ENCODE measurements at places on chromosomes 3 and 15.

GRCh38 chr15:78389738-78390137 is 48.3 kb upstream of the IREB2 start:
- DNase-seq: no peak

- DNase-seq: no peak
Observed at GRCh38 chr3:190016966-190017365, 103.7 kb downstream of the P3H2 start.

- peak; percentile 4 for DNase-seq
Observed at GRCh38 chr3:36677331-36678007, 86.9 kb downstream of the DCLK3 start.

GRCh38 chr3:101632586-101632985 is 44.3 kb downstream of the ZBTB11 start:
- DNase-seq: no peak

DNA sequence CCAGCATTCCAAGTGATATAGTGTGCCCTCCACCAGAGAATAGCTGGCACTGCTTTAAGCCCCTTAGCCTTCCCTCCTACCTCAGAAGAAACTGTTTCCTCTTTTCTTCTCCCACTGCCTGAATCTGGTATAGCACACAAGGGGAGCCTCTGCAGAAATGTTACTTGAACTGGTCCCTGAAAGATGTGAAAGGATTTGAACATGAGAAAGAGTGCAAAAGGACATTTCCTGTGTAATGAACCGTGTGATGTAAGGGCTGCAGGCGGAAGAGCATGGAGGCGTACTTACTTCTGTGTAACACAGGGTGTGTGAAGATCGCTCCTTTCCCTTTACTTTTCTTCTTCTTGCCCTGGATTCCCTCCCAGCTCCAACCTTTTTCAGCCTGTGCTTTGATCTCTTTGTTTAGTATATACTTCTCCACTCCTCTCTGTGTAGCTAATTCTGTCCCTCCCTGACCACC is 8.4 kb downstream of the TMOD3 start:
- DNase-seq: no peak

DNA sequence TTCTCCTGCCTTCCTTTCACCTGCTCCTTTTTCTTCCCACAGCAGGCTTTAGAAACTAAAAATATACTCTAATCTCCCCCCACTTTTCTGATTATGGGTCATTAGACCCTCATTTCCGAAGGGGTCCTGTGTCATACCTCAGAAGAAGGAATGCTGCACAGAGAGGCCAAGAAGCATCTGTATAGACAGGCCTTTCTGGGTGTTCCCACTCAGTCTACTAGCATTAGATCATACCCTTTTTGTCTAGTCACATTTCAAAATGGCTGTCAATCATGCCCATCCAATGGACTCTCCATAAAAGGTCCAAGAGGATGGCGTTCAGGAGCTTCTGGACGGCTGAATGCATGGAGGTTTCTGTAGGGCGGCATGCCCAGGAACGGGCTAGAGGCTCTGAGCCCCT is 192.2 kb downstream of the SUCLG2 start:
- no peak for DNase-seq

DNA sequence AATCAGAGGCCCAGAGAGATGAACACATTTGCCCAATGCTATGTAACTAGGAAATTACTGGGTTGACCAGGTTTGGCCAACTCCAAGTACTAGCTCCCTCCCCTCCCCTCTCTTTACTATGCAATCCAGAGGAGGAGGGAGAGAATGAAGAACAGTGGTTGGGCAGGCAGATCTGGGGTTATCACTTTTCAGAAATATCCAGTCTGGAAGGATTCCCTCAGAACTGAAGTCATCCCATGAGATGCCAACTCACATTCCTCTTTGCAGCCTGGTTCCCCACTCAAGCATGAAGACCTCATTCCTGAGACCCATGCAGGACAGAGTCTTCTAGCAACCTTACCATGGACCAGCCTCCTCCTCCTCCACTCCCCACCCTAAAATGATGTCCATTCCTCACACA is 201.1 kb downstream of the TLE3 start:
- DNase-seq: no peak

DNA sequence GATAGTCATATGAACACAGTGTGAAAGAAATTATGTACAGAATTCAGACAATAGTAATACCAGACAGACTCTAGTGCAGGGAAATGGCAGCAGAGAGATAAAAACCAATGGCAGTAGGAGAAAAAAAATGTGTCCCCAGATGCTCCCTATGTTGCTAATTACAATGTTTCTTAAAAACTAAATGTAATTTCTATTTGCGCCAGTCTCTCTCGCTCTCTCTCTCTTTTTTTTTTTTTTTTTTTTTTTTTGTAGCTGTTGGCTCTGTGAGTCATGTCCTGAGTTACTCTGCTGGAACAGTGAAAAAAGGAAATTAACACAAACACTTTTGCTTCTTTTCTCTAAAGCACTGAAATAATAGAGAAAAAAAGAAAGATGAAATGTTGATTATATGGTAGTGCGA is 871.9 kb downstream of the GBE1 start:
- no peak for DNase-seq

DNA sequence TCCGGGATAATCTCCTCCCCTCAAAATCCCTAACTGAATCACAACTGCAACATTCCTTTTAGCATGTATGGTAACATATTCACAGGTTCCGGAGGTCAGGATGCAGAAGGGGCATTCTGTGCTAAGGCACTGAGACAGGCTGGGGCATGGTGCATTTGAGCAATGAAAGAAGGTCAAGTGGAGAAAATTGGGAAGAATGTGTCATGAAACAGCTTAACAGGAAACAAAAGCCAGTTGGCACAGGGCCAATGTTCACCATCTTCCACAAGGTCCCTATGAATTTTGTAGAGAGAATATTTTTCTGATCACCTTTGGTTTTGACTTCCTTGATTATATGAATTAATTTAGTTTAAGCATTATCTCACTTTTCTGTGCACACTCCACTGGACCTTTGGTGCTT is 587.7 kb upstream of the NR2F2 start:
- DNase-seq: no peak

DNA sequence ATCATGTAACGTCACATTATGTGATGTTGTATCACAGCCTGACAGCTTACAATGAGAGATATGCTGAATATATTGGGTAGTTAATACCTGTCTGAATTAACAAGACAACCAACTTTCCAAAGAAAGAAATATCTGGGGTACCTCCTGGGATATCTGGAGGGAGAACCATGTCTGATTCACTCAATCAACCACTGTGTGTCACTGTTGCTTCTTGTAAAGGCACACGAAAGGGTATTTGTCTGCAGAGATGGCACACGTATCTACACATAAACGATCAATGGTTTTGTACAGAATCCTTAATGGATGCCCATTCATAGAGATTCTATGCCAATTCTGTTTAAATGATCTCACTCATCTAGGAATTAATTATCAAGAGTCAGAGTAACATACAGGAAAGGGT is 252.1 kb upstream of the TMCO5A start:
- peak; percentile 7 for DNase-seq

GRCh38 chr3:48564022-48564421 is 441 bp upstream of the UCN2 start:
- DNase-seq: no peak

DNA sequence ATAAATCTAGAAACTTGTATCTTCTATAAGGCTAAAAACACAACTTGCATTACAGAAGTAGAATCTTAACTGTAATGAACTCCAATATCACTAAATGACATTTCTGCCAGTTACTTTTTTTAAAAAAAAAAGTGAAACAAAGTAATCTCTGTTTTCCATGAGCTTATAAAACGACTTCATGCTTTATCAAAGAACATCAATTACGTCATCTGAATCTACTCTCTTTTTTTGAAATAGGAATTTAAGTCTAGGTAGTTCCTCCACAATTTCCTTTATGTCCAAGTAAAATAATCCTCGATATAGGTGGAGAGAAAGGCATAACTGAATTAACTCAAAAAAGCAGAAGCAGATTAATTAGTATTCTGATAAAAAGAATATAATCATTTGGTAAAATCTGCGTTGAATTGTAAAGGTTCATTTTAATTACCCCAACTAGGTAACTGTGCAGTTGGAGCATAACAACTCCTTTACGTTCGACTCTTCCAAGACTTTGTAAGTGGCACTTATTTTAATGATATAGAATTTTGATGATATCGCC is 1.4 kb downstream of the UACA start:
- no peak for DNase-seq

DNA sequence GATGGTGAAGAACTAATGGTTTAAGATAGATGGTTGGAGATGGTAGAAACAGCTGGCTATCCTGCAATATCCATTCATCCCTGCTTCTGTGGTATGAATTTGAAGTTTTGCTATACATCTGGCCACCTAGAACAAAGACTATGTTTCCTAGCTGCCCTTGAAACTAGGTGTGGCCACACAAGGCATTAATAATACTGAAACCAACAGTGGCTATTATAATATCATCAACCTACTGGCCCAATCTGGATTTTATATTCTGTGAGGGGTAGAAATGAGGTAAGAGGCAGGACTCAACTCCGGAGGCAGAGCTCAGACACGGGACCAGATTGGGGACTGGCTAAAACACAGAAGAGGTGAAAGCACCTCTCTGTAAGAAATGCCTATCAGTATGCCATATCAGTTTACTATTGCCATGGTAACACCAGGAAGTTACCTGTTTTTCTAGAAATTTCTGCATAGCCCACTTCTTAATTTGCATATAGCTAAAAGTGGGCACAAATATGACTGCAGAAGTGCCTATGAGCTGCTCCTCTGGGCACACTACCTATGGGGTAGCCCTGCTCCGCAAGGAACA is 8.4 kb downstream of the IFT80 start:
- no peak for DNase-seq

- no peak for DNase-seq
Observed at GRCh38 chr15:87522997-87523396, 733.5 kb downstream of the NTRK3 start.

GRCh38 chr15:52783929-52784798 is 6.0 kb downstream of the ONECUT1 start:
- no peak for DNase-seq

DNA sequence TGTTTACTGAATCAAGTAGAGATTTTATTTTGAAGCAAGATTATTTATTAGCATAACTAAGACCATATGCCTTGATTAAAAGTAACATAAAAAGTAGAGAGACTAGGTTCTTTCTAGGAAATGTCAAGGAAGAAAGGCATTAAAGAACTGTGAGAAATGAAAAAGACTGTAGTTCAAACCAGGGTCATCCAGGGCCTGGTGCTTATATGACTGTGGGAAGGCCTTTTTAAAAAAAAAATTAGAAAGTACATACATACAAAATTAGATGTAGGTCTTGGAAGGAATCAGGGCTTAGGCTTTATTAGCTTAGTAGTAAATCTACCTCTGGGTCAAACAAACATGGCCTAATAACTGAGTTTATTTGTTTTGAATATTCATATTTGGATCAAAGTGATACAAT is 173.9 kb upstream of the TBL1XR1 start:
- DNase-seq: no peak

All from NCI-H446 (cell line).